ENCODE measurements at places on chromosomes 16 and 17.

DNA sequence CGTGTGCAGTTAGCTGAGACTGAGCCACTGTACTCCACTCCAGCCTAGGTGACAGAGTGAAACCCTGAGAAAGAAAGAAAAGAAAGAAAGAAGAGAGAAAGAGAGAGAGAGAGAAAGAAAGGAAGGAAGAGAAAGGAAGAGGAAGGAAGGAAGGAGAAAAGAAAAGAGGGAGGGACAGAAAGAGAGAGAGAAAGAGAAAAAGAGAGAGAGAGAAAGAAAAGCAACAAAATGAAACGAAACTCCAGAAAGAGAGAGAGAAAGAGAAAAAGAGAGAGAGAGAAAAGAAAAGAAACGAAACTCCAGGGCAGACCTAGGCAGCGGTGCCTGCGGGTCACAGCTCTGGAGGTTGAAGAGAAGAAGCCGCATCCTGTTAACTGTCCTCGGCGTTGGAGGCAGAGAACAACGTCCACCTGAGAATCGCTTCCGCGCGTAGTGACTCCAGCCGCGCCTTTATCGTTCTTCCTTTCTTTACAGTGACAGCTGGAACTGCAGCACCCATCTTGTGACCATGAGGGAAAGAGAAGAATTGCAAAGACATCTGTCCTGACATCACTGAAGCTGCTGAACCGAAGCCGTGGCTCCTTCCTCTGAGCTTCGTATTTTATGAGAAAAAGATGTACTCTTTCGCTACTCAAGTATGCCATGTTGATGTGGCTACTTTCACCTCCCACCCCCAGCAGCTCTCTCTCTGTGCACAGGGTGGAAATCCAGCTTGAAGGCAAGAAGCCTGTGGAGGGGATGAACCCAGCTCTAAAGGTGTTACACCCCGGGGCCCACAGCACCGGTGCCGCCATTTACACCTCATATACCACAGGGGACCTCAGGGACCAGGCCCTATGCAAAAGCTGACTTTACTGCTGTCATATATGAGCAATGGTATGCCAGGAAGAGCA is 56.9 kb upstream of the DOC2B start:
- no peak for DNase-seq

- no peak for DNase-seq
Measured at GRCh38 chr17:63753215-63753614, 11.6 kb upstream of the STRADA start.

GRCh38 chr16:70713342-70713741 is 27.5 kb upstream of the MTSS2 start:
- no peak for DNase-seq

- no peak for DNase-seq
Measured at GRCh38 chr17:47891545-47892088, 4.4 kb upstream of the SP2 start.

DNA sequence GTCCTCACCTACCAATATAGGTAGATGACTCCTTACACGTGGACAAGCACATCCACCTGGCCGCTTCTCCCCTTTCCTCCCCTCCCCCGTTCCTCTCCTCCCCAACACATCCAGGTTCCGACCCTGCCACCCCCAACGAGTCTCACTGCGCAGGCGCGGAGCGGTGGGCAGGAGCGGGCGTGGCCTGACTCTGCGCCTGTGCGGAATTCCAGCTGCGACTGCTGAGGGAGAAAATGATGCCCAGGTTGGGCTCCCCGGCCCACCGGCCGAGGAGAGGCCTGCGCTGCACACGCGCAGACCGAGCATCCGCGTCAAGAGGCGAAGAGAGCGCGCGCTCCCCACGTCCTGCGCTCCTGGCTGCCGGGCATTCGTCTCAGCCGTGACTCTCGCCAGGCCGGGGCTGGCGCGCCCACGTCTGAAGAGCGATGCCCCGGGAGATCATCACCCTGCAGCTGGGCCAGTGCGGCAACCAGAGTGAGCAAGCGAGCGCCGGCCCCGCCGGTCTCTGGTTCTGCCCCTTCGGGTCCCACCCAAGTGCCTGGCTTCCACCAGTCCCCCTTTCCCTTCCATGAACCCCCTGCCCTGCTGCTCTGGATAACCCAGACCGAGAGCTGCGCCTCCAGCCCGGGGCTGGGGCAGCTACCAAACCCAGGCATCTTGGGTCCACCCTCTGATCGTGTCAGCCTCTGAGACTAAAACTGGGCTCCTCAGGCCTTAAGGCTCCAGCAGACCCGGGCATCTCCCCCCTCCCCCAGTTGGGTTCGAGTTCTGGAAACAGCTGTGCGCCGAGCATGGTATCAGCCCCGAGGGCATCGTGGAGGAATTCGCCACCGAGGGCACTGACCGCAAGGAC is at the start of gene TUBG2:
TSS of gene TUBG2 (plus strand) at position 206 of the 853 bp plus-strand sequence. CDS start at position 426, 220 bp downstream.
- DNase-seq: no peak

GRCh38 chr17:80181431-80181830 is 11.6 kb downstream of the CARD14 start:
- DNase-seq: no peak

DNA sequence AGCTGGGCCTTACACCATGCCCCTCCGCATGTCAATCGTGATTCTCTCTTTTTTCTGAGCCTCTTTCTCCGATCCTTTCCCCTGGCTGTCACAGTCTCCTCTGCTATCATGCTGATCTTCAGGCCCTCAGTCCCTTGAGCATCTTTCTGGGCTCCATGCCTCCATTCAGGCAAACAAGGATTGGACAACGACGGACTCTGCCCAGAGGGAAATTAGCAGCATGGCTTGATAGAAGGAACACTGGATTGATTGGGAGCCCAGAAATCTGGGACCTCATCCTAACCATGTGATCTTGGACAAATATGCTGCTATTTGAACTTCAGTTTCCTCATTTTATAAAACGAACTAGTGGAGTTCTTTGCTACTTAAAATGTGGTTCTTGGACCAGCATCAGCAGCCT is 19.6 kb upstream of the PHF12 start:
- DNase-seq: no peak

DNA sequence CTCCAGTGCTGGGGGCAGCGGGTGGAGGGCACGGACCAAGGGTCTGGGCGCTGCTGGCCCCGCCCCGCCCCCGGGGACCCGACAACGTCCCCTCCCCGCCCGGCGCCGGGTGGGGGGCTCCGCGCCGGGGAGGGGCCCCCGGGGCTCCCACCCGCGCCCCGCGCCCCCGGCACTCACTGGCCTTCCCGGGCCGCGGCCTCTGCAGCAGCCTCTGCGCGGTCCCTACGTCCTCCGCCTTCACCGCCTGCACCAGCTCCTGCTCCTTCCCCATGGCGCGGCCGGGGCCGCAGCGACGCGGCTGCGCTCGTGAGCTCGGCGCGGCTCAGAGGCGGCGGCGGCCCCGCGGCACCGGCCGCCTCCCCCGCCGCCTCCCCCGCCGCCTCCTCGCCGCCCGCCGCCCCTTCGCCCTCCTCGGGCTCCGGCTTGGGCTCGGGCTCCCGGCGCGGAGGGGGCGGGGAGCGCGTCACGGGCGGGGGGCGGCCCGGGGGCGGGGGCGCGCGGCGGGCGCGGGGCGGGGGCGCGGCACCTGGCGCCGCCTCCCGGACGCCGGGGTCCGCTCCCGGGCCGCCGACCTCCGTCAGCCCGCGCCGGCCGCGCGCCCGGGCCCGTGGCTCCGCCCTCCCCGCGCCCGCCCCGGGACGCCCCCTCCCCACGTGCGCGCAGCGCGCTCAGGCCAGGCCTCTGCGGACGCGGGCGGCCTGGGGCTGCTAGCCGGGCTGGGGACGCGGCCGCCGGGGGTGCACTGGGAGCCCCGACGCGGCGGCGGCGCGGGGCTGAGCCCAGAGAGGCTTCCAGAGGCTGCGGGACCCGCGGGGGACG is at the start of gene CASKIN1:
TSS of gene CASKIN1 (minus strand) at position 444 of the 819 bp plus-strand sequence. CDS start at position 271, 173 bp downstream.
- DNase-seq: peak; percentile 58

DNA sequence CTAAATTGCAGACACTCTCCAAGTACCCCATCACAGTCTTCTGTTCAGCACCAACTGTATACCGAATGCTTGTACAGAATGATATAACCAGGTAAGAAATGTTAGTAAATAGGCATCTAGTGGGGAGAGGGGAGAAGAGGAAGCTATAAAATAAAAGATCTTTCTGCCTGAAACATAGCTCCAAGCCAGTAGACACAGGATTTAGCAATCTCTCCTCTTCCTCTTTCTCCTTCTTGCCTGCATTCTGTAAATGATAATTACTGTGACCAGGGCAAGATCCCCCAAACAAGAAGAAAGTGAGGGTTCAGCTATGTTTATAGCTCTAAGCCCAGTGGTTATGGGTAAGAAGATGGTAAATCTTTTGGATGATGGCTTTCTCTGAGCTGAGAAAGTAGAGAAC is 17.9 kb downstream of the ACSM3 start:
- DNase-seq: no peak

DNA sequence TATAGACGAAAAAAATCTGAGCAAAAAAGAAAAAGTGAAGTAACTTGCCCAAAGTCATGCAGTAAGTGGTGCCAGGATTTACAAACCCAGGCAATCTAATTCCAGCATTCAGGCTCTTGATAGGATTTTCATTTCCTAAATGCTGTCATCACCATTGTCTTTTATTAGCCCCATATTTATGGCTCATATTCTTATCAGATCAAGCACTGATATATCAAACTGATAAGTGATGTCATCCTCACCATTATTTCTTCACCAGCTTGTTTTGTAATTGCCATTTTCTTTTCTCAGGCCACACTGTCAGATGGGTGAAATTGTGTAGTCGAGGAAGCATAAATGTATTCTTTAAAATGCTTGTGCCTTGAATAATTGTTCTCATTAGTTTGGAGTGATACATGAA is 1.3 kb downstream of the RAD51C start:
- no peak for DNase-seq

DNA sequence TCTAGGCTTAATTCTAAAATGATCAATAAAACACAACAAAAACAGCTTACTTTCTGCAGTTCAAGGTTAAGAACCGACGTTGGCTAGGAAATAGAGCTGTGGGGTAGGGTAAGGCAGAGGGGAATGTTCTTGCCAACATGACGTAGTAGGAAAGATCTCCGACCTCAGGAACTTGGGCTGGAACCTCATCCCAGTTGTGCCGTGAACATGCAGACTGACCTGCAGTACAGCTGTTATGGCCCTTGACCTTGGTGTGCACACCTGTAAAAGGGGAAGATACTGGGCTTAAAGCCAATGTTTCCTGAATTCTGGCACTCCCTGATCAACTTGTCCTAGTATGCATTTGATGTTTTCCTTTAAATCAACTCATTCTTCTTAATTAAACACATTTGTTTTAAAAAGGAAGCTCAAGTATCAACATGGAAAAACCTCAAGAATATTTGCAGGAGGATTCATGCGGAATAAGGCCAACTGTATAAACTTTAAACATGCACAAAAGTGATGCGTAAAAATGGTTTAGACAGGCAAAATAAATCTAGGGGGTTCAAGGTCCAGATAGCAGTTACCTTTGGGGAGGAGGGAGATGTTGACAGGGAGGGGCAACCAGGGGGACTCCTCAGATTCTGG is 14.2 kb upstream of the SLC6A2 start:
- no peak for DNase-seq

DNA sequence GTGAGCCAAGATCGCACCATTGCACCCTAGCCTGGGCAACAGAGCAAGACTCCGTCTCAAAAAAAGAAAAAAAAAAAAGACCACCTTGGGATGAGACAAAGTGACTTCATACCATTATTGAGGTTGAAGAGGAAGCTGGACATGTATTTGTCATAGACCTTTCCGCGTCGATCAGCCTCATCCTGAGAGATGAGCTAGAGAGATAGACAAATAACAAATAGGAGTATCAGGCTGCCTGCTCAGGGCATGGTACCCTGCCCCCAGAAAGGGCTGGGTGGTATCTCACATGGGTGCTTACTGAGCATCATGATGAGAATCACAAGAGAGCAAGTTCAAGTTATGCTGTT is 22.1 kb downstream of the CNTNAP1 start:
- DNase-seq: no peak

GRCh38 chr17:36920032-36921005 is 17.0 kb upstream of the LHX1 start:
- no peak for DNase-seq

GRCh38 chr16:65318138-65318537 is 196.3 kb upstream of the CDH11 start:
- DNase-seq: no peak

DNA sequence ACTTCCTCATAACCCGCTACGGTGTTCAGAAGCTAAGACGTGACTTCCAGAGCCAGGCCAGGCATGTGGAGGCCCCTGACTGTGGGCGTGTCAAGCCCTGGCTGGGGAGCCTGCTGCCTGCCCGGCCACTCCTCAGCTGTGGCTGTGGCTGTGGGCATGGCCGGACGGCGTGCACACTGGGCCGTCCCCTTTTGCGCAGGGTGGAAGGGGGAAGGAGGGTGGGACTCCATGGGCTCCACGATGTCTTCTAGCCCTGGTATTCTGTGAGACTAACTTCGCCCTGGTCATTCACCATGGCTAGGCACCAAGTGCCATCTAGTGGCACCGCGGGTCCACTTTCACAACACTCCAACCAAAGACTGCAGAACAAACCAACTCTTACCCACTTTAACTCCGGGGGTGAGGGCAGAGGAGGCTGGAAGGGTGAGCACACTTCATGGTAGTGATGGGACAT is 67.9 kb downstream of the N4BP1 start:
- no peak for DNase-seq

DNA sequence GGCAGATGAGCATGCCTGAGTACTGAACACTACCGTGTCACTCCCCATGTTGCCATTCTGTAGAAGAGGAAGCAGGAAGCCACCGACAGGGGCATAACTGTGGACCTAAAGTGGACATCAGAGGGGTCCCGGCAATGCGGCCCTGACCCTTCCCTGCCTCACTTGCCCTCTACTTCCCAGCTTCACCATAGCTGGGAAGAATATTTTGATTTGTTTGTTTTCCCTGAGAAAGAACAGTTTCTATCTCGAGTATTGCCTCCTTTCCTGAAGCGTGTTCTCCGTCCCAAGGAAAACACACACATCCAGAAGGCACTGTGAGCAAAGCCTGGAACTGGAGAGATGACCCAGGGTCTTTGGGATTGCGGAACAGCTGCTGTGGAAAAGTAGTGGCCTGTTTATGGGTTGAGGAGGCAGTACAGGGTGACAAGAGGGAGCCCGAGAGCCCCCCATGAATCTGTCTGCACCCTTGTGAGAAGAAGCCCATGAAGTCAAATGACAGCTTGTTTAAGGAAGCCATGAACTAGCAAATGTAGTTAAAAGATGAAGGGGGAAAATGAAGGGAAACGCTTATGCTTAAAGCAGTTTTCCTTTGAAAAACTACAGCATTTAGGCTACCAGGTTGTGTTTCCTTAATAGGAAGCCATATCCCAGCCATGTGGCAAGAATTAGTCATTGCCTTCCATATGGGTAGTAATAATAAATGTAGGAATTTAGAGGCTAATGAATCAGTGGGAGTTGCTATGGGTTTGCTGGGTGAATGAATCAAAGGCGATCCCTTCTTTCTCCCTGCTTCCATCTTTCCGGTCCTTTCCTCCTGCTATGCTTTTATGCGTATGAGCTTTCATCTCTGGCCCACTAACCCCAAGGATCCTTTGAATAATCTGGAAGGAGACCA is 90.0 kb upstream of the TBX2 start:
- no peak for DNase-seq

- DNase-seq: peak; percentile 78
Measured at GRCh38 chr16:19860166-19861041, 24.2 kb downstream of the GPRC5B start.

- no peak for DNase-seq
Measured at GRCh38 chr17:81804559-81805399, 829 bp downstream of the GCGR start.

- no peak for DNase-seq
Measured at GRCh38 chr16:80883816-80884215, 79.4 kb upstream of the CDYL2 start.

All from HAP-1 (cell line).